Esophagus squamous epithelium (tissue), 5 donors: ENCODE measurements at places on chromosomes 2 and 18.

GRCh38 chr2:62231541-62231940, 35.6 kb downstream of the B3GNT2 start:
- no peak for DNase-seq

DNA sequence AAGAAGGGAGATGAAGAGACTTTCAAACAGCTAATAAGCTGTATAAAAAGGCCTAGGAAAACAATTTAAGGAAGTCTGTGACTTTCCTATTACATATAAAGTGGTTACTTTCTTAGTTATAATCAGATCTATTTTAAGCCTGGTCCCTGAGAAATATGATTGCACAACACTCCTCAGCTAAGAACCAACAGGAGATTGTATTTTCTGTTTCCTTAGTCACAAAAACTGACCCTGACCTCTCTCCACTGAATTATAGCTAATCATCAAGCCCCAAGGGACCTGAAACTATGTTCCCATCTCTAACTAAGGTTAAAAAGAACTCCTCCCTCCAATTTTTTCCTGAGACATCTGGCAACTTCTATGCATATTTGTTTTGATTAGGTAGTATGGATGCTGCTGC, 106.9 kb downstream of the ROCK1 start:
- DNase-seq = no peak

DNA sequence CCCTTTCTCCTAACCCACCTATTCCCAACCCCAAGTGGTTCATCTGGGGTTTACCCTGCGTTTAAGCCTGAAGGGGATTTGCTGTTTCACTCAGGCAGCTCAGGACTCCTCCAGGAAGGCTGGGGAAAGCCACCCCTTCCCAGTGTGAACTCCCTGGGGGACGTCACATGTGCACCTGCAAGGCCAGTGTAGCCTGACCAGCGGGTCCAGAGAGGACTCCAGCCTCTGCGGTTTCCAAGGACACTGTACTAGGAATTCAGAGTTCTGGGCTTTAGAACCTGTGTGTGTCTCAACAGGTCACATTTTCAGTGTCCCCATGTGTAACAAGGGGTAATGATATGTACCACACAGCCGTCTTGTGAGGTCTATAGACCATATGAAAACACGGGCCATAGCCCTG, 17.9 kb downstream of the EHD3 start:
- DNase-seq = no peak

DNA sequence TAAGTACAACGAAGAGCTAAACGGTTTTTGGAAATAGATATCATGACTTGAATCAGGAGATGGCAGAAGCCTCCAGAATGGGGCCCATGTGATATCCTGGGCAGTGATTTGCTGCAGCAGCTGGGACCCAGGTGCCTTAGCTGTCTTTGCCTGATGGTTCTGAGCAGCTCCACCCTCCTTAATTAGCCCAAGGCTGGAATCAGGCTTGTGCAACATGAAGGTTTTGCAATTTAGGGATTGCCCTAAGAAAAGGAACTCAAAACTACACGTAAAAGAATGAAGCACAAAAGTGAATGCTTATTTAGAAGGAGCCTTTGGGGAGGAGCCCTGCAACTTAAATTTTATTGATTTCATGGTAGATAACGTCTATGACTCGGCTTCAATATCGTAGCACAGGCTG, 17.3 kb upstream of the CNDP2 start:
- no peak for DNase-seq

DNA sequence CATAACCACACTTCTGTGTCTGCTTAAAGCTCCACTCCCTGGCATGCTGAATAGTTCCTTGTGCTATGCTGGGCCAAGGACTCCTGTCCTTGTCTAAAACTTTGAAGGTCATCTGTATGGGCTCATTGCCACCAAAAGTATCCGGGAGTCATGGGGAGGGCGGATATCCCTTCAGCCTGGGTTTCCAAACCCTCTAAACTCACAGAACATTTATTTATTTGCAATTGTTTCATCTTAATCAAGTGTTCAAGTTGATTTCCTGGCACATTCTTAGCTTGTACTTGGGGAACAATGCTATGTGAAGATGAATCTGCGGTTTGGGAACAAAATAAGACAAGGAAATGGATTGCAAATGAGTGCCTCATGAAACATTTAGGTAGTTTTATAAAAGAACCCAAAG, 1.8 kb downstream of the NOSTRIN start:
- no peak for DNase-seq

DNA sequence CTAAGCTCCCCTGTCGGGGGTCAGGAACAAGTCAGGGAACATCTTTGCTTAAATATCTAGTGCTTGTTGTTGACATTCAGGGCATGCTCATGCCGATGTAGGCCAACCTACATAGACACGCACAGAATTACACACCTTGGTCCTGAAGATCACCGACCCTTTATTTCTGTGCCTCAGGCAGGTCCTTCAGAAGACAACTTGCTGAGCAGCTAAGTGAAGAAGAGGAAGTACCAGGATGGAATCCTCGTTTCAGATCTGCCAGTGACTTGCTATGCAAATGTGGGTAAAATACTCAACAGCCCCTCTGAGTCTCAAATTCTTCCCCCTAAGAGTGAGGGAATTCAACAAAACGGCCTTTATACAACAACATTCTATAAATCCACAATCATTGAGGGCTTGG, 494.7 kb downstream of the BCL11A start:
- DNase-seq = no peak

- no peak for DNase-seq
Observed at GRCh38 chr18:3594760-3595368, 144.9 kb downstream of the TGIF1 start.

GRCh38 chr2:35443087-35443486, 912.5 kb upstream of the CRIM1 start:
- no peak for DNase-seq

GRCh38 chr2:66530651-66531050, 95.7 kb downstream of the MEIS1 start:
- DNase-seq = no peak

DNA sequence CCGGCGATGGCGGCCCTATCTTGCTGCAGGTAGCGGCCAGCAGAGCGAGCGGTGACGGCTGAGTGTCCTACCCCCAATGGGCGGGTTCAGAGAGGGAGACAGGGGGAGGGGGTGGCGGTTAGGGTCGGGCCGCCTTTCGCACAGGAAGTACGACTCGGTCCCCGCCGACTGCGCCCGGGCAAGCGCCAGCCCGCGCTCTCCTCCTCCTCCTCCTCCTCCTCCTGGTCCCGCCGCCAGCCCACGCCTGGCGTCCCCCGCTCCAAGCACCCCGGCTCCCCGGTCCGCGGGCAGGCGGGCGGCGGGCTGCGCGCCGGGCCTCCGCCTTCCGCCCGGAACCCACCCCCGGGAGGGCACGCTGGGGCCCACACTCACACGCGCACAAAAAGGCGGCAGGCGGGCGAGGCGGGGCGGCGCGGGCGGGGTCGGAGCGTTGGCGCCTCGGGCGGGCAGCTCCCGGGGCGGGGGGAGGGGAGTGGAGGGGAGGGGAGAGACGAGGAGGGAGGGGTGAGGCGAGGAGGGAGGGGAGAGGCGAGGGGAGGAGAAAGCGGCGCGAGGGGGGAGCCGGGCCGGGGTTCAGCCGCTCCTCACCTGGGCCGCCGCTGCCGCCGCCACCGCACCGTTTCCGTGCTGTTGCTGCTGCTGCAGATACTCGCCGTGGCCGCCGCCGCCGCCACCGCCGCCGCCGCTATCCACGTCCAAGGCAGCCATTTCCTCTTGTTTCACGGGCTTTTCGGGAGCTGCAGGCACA, 1.2 kb downstream of the SP3 start:
- DNase-seq = peak; percentile 70

- DNase-seq = no peak
Observed at GRCh38 chr2:240437551-240437860, 2.0 kb downstream of the GPC1 start.

GRCh38 chr2:6845312-6845711, 20.4 kb downstream of the CMPK2 start:
- no peak for DNase-seq

- DNase-seq = no peak
Observed at GRCh38 chr18:59664329-59664728, 32.9 kb downstream of the CCBE1 start.

GRCh38 chr2:3379339-3379646, 201 bp upstream of the TRAPPC12 start:
- DNase-seq = no peak

- DNase-seq = no peak
Observed at GRCh38 chr2:205462681-205463345, 219.5 kb upstream of the NRP2 start.

DNA sequence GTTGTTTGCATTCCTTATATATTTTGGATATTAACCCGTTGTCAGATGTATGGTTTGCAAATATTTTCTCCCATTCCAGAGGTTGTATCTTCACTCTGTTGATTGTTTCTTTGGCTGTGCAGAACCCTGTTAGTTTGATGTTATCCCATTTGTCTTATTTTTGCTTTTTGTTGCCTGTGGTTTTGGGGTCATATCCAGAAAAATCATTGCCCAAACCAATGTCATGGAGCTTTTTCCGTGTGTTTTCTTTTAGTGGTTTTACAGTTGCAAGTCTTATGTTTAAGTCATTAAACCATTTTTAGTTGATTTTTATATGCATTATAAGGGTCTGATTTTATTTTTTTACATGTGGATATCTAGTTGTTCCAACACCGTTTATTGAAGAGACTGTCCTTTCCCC, 35.8 kb downstream of the PPIG start:
- DNase-seq = no peak

- no peak for DNase-seq
Observed at GRCh38 chr2:23601301-23601965, 216.5 kb downstream of the KLHL29 start.

DNA sequence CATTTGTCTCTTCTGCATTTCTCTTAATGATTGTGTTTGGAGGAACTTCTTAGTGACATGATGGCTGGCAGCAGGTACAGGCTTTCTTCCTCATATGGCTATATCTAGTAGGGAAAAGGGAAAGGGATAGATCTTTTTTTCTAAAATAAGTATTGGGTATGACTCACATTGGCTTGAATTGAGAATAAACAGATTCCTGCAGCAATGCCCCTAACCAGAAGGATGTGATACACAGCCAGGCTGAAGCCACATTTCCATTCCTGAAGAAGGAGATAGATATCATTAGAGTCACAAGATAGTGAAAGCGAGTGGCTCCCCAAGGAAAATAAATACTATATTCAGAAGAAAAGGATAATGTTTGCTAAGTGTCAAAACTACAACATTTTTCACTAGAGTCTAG, 61.1 kb downstream of the VWC2L start:
- DNase-seq = no peak

- no peak for DNase-seq
Observed at GRCh38 chr2:101012054-101012705, 10.1 kb downstream of the RPL31 start.

GRCh38 chr2:171289991-171290390, 129.3 kb upstream of the TLK1 start:
- no peak for DNase-seq

DNA sequence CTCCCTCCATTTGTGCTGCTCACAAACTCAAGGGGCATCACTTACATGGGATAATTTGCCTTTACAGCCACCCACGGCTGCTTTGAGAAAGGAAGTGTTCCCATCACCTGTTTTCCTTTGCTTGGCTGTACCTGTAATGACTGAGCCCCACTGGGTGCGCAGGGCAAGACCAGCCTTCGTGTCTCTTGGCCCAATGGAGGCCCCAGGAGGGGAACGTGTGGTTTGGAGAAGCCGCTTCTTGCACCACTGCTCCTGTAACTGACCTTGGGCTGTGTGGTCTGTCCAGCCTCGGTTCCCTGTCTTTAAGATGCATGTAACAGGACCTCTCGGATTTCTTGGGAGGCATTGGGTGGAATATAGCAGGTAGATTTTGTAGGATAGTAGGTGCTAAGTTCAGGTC, 41.1 kb downstream of the LDLRAD4 start:
- DNase-seq = no peak

GRCh38 chr18:45910405-45911023, 56.6 kb downstream of the EPG5 start:
- DNase-seq = no peak

DNA sequence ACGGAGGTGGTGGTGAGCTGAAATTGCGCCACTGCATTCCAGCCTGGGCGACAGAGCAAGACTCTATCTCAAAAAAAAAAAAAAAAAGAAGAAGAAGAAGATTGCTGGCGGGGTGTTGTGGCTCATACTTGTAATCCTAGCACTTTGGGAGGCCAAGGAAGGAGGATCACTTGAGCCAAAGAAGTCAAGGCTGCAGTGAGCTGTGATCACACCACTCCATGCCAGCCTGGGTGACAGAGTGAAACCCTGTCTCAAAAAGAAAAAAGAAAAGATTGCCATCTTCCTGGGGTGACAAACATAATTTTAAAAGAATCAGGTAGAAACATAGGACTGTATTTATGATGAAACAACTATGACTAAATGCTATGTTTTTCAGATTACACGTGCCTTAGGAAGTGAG, 55.1 kb upstream of the EML4 start:
- no peak for DNase-seq

DNA sequence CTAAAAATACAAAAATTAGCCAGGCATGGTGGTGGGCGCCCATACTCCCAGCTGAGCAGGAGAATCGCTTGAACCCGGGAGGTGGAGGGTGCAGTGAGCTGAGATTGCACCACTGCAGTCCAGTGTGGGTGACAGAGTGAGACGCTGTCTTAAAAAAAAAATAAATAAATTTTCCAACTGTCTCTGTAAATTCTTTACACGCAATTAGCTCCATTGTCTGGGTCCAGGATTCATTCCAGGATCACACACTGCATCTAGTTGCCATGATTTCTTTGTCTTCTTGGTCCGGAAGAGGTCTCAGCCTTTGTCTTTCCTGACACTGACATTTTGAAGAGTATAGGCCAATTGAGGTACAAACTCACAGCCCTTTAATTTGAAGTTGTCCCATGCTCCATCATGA, 167.6 kb upstream of the NYAP2 start:
- no peak for DNase-seq

- DNase-seq = no peak
Observed at GRCh38 chr2:161115605-161116380, 44.4 kb upstream of the TANK start.

DNA sequence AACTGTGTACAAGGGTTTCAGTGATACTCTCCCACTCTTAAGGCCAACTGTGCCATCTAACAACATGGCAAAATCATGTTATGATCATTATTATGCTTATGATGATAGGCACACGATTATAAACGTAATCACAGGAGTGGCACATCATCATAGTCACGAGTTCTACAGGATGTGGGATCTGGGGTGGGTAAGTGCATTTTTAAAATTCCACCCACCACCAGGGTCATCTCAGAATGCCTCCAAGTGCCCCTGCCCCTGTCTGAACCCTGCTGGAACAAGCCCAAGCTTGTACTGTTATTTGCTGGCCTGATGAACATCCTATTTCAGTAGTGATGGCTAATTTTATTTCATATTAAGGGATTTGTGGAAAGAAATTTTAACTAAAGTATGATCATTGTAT, 117.8 kb downstream of the PTPRM start:
- no peak for DNase-seq
